ENCODE measurements at places on chromosomes 7 and 10.

DNA sequence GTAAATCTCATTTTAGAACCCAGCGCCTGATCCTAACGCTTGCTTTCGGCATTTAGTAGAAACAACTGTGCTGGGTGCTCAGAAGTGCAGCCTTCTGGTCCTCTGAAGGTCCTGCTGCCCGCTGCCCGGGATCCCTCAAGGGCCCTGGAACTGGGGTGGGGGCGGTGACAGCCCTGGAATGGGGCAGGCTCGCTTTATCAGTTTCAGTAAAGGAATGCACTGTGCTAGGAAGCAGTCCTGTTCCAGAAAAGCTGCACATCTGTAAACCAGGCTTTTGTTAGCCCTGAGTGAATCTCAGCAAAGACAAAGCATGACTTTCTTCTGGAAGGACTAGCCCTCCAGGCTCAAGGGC, 254.6 kb downstream of the TNS3 start:
- no peak for DNase-seq

DNA sequence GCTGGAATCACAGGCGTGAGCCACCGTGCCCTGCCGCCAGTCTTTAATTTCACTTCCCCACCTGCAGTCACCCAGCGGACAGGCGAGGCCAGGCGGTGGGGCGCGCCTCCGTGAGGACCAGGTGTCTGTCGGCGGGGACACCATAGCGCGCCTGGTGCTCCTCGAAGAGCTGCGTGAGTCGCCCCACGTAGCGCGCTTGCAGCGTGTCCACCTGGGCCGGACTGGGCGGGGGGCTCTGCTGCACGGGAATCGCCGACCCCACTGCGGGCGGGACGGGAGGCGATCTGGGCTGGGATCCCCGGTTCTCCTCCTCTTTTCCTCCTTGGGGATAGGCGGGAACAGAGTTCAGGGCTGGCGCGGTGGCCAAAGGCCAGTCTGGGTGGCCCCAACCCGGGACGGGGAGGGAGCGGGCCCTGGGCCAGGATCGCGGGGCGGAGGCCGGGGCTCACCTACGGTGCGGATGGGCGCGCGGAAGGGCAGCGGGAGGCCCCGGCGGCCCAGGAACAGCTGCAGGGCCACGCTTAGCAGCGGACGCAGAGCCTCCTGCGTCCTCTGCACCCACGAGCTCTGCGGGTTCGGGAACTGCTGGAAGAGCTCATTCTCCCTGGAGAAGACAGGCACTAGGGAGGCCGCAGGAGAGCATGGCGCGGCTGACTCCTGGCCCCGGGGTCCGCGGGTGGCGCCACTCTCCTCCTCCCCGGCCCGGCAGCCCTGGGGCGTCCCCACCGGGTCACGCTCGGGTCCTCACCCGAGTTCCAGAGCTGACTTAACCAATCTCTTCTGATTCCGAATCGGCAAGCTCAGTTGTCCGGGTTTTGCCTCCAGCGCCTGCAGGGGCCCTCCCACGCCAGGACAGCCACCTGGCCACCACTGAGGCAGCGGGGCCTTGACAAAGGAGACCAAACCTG, 1.1 kb upstream of the MOGAT3 start:
- DNase-seq = no peak

- DNase-seq = no peak
Observed at GRCh38 chr10:101140950-101141615, 10.0 kb downstream of the TLX1 start.

DNA sequence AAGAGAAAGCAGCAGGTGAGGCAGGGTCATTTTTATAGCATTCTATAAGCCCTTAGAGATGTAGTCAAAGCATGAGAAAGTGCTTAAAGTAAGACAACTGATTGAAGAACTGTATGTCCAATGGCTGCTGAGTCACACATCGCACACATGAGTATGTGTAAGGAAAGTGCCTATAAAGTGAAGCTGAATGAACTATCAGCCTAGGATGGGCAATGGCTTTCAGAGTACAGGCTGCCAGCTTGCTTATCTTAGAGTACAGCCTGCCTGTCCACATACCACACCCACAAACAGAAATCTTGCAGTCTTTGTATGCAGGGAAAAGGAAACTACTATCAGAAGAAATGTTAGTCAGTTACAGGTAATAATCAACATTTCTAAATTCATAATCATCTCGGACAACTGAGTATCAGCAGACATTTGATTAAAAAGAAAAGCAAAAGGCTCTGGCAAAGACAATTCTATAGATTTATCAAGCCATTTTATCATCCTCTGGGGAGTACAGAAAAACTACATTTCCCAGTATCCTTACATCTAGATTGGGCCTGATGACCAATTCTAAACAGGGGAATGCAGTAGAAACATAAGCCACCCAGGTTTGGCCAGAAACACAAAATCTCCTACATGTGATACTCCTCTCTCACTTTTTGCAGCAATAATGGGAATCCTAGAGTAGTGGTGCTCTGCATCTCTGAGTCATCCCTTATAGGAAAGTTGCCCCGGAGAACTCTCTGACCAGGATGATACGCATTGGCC, 16.2 kb upstream of the EPHB6 start:
- DNase-seq = no peak

DNA sequence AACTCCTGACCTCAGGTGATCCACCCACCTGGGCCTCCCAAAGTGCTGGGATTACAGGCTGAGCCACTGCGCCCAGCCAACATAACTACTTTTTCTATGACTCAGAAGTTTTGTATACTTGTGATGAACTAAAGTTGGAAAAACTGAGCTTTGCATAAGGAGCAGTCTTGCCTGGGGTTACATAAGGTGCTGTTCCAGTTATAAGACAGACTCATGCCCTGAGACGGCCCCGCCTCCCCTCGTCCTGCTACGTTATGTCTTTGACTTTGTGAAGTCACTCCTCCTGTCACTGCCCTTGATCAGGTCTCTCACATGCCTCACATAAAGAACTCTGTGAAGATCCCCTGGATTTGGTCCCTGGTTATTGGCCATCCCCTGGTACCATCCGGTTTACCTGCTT, 40.4 kb upstream of the OPN4 start:
- DNase-seq = no peak

GRCh38 chr7:2725178-2726105, 37.4 kb downstream of the AMZ1 start:
- DNase-seq = no peak

DNA sequence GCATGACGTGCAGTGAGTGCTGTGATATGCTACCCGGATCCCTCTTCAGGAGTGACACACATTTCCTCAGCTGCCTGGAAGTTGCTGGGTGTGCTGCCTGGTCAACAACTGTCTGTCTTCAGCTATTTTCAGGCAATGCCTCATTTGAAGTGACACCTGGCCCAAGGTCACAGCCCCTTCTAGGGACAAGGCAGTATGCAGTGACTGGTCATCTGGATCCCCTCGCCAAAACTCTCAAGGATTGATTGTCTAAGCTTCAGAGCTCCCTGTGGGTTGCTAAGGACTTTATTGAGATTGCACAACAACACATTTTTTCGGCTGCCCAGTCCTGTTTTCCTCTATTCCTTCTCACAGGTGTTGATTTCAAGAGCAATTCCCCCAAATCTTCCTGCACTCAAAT, 108.8 kb downstream of the GNAI1 start:
- no peak for DNase-seq

- no peak for DNase-seq
Observed at GRCh38 chr10:124894569-124895215, 47.2 kb upstream of the ZRANB1 start.

- no peak for DNase-seq
Observed at GRCh38 chr10:78377356-78377755, 343.7 kb downstream of the RPS24 start.

- no peak for DNase-seq
Observed at GRCh38 chr7:48154792-48155413, 16.4 kb upstream of the ABCA13 start.

DNA sequence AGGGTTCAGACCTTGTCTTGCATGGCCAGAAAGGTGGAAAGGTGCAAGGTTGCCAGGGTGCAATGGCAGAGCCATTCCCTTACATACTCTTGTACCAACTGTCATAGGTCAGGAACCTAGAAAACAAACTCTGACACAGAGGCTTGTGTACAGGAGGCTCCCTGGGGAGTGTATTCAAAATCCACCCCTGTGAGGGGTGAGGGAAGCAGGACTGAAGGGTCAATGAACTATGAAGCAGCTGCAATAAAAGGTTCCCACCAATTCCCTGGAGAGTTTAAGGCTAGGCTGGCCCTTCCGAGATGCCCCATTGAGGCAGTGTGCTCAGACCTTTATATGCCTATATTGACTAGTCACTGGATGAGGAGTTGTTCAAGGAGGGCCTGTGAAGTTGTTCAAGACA, 13.9 kb upstream of the CUZD1 start:
- DNase-seq = no peak

DNA sequence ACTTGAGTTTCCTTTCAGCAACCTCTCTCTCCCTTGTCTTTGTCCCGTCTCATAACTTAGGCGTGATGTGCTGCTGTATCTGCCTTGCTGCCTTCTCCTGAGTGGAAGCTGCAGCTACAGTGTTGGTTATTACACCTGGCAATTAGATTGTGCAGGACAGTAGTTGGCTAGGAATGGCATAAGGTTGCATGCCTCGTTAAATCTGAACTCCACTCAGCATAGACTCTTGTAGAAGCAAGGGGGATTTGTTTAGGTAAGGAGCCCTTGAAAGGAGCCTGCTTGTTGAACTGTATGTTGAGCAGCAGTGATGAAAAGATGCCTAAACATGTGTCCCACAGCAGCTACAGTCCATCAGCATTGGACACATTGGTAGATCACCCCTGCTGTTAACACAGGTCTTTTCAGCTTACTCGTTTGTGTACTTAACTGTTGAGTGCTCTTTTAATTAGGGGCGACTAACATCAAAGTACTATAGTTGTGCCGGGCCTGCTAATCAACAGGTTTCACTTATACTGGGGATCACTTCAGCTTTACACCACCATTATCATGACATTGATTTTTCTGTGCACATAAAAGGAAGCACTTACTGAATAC, 225.0 kb downstream of the AUTS2 start:
- no peak for DNase-seq

- no peak for DNase-seq
Observed at GRCh38 chr7:134907000-134907399, 79.3 kb upstream of the AGBL3 start.

- DNase-seq = no peak
Observed at GRCh38 chr10:11509036-11509435, 102.4 kb downstream of the USP6NL start.

- DNase-seq = no peak
Observed at GRCh38 chr10:102230264-102230860, 4.3 kb downstream of the ELOVL3 start.

DNA sequence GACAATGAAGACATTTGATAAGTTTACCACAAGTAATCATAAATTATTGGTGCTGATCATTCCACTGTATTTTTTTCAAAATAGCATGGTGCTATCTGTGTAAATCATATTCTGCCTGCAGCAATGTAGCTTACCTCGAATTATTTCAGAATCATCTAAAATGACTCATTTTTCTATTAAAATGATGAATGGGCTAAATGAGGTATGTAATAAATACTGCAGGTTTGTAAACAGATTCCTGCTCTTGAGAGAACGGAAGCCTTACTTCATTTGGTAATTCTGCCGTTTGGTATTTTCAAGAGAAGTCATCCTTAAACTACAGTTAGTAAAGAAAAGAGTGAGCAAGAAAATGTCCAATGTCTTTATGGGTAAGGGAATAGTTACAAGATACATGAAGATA, 115.9 kb downstream of the CHCHD3 start:
- DNase-seq = no peak

GRCh38 chr10:104417637-104418292, 64.1 kb downstream of the CFAP58 start:
- no peak for DNase-seq

GRCh38 chr7:9958486-9958885, 1015.2 kb upstream of the PHF14 start:
- no peak for DNase-seq

- no peak for DNase-seq
Observed at GRCh38 chr10:116132780-116133399, 140.1 kb downstream of the GFRA1 start.

GRCh38 chr7:113246738-113247137, 128.4 kb upstream of the SMIM30 start:
- no peak for DNase-seq

DNA sequence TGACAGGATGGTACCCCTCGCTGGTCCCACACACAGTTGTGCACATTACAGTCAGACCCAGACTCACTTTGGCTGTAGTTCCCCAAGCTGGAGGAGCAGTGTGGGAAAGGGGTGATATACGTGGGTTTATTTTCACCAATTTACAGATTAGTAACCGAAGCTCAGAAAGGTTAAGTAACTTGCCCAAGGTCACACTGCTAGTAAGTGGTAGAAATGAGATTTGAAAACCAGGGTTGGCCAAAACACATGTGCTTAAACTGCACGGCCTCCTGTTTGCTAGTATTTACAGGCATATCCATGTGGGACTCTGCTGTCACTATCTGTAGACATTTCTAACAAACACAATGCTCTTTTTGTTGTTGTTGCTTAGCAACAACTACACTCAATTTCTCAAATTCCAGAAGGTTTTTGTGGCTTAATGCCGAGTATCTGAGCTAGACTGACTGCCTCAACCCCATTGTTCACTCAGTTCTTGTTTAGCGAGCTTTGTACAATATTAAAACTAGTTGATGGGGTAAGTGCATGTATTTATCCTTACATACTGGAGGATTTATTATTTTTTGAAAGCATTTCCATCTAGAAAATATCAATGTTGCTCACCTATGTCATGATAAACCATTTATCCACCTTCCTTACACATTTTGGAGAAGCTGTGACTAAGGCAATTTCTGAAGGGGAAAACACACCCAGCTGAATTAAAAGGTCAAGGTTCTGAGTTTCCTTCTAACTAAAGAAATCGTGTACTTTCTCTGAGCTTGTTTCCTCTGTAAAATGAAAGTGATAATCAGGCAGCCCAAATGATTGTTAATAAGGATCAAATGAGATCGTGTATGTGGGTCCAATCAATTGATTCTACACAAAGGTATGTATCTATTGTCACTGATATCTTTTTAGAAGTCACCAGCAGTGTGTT, 5.3 kb upstream of the TMEM139 start:
- no peak for DNase-seq

DNA sequence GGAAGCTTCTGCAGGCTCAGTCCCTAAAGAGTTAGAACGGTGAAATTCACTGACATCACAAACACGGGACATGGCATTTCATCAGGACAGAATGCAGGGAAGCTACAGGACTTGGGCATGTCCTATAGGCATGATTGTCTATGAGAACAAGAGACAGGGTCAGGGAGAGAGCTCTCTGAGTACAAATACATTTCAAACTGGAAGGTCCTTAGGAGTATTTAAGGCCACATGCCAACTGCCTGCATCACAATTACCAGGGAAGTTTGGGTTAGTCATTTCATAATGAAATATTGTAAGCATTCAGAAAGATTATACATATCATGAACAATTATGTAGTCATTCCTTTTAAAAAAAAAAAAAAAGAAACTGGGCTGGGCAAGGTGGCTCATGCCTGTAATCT, 71.3 kb downstream of the CREB3L2 start:
- peak; percentile 78 for DNase-seq

- DNase-seq = no peak
Observed at GRCh38 chr7:13108061-13108460, 420.6 kb downstream of the ARL4A start.

GRCh38 chr10:63137306-63137705, 4.2 kb downstream of the NRBF2 start:
- DNase-seq = no peak

- DNase-seq = no peak
Observed at GRCh38 chr10:130800281-130800680, 511.2 kb downstream of the TCERG1L start.
